Amniotic stem cell (primary cell): ENCODE measurements at places on chromosomes 13 and 19.

DNA sequence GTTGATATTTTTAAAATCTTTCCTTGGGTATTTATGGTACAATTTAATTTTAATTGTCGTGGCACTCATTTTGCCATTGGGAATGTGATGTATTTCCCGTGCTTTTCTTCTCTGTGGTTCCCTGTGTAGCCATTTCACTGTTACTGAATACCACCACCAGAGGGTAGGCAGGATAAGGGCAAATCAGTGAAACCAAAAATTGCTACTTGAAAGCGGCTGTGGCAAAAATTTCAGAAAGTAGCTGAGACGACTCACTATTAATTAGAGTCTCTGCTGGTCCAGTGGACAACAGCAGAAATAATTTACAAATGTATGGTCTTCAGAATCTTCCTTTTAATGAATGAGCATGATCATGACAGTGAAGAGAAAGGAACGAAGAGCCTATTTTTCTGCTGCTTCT lies 34.4 kb upstream of the MIR17HG start:
- no peak for DNase-seq

- DNase-seq, result no peak
Measured at GRCh38 chr19:49830766-49831165, 12.7 kb downstream of the MED25 start.

- no peak for DNase-seq
Measured at GRCh38 chr13:30908416-30908980, 2.4 kb downstream of the MEDAG start.

DNA sequence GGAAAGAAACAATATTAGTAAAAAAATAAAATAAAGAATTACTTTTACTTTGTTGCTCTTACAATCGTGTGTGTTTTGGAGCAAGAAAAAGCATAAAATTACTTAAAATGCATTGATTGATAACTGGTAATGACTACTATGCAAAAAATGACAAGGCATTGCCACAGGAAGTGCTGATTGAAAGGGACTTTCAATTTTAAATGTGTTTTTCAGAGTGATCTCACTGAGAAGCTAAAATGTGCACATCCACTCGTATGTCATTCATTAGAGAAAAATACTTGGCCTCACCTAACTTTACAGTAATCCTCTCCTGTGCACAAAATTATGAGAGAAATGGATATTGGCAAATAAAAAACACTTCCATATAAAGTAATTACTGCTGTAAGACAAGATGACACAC lies 934.9 kb downstream of the SLITRK6 start:
- DNase-seq, result no peak

DNA sequence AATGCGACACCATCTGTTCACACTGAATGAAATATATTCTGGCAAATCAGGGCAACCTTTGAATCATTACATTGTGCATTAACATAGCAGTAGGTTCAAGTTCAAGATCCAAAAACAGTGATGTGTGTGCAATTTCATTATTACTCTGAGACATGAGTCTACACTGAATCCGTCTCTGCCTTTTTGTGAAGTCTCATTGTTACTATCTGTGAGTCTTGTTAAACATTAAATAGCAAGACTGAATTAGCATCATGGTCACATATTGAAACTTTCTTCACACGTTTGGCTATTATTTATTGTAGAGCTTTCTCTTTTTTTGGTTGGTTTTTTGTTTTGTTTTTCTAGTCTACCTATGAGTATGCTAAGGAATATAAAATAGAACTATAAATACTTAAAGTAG lies 117.1 kb upstream of the SLITRK5 start:
- no peak for DNase-seq

GRCh38 chr19:47778049-47778953 lies at the start of gene SELENOW:
Gene SELENOW, plus strand, starts transcription at chr19:47778703. Its CDS starts 83 bp downstream, at chr19:47778786.
- peak; percentile 36 for DNase-seq

- peak; percentile 74 for DNase-seq
Measured at GRCh38 chr19:1592755-1593500, at the start of gene MBD3. Gene MBD3, minus strand, starts transcription at chr19:1592865. Its CDS starts 234 bp downstream, at chr19:1592631.

DNA sequence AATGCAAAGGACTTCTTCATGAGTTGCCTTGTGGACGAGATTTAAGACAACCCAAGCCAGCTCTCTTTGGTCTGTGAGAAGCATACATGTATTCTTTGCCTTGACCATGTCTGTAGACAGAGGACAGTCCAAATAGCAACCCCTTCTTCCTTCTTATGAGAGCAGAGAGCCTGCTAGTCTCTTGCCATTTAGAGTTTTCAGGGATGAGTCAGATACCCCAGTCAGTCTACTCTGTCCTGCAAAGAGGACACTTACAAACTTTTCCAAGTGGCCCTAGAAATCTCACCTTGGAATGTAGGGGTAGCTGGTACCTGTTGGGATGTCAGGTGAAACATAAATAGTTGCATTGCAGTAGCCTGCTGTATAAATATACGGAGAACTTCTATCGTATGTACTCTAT lies 36.7 kb downstream of the DNAJC3 start:
- DNase-seq, result no peak
